Inflammatory macrophage treated with lipopolysaccharide for 4 hours (primary cell): ENCODE measurements at places on chromosomes 12 and 14.

- no peak for DNase-seq
These were observed 1.0 kb upstream of the NRIP2 start for GRCh38 chr12:2835691-2836403.

- DNase-seq = no peak
These were observed 102.5 kb downstream of the ZFP36L1 start for GRCh38 chr14:68690089-68690958.

DNA sequence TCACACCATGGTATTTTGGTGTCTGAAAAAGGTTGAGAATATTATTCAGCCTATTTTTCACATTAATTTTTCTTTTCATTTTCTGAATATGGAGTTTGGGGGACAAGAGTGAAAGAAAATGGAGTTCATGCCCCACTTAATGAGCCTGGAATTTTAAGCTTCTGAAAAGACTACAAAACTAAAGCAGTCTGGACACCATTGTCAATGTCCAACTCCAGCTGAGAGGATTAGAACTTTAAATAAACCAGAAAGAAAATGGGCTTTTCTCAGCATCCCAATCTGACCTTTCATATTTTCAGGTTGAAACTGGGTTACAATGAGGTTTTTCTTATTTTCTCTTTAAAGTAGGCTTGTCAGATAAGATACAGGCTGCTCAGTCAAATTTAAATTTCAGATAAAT is 207.7 kb downstream of the SLC6A15 start:
- DNase-seq = no peak

GRCh38 chr12:10607885-10608458 is 5.4 kb downstream of the MAGOHB start:
- DNase-seq = no peak

- no peak for DNase-seq
These were observed 103.8 kb downstream of the RFLNA start for GRCh38 chr12:124398578-124399227.

DNA sequence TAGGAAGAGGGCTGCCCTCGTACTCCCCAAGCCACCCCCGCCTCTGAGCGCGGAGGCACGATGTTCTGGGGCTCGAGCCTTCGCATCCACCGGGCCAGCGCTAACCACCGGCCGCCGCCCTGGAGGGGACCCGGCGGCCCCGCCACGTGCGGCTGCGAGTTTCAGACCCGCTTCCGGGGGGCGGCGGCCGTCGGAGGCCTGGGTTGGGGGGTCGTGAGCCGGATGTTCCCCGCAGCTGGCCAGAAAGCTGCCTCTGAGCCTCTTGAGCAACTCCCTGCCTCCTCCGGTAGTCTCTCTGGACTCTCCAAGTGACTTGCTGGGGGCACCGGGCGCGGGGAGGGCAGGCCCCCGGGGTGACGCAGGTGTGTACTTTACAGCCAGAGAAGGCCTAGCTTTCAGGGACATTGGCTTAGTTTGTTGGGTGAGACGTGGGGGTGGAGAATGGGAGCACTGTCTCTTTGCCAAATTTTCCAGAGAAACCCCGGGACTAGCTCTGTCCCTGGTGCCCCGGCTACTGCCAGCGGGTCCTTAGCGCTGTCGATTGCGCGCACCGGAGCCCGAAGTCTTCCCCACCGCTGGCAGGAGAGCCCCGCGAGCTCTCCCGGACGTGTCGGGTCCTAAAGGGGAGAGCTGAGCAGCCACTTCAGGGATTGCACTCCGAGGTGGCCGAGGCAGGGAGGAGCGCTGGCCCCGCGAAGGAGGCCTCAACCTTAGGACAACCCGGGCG is 15.6 kb downstream of the OTX2 start:
- no peak for DNase-seq

DNA sequence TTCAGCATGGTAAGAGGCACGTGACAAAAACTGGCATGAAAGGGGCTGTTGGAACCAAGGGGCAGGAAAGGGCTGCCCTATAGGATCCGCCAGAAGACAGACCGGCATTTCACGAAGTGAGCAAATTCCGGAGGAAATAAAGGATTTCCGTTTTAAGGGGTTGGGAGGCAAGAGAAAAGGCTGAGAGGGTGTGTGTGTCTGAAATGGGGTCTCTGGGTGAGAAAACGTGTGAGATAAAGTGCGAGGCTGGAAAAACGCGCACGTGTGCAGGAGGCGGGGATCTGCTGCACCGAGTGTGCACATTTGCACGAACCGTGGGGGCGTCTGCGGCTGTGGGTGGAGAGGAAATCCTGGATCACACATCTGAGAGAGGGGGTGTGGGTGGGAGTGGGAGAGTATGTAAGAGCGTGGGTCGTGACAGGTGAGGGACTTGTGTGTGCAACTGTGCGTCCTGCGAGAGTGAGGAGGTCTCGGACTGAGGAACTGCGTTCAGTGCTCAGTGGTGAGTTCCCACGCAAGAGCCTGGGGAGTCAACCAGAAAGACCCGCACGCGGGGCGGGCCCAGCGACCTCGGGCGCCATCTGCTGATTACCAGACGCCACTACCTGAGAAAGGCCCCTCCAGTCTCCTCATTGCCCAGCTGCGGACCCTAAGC is 37.0 kb upstream of the P2RX7 start:
- peak; percentile 66 for DNase-seq

DNA sequence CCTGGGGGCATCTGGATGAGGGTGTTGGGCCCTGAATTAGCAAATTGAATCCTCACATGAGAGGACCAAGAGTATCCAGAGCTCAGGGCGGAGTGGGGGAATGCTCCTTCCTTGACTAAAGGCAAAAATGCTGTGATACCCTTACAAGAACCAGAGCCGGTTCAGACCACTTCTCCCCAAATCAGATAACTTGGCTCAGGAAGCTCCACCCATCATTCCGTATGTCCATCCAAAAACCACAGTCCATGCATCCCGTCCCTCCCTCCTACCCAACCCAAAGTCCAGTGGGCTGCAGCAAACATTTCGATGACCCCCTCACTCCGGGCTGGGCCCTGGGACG is 22.4 kb downstream of the DIO3 start:
- DNase-seq = no peak
